ENCODE measurements at places on chromosomes 5 and 9.

- no peak for DNase-seq
These were observed 5.8 kb downstream of the NOXA1 start for GRCh38 chr9:137428841-137429545.

- no peak for DNase-seq
These were observed 20.0 kb downstream of the ACTL7B start for GRCh38 chr9:108835831-108836230.

- DNase-seq: no peak
These were observed 89.2 kb upstream of the GRHPR start for GRCh38 chr9:37333288-37333687.

DNA sequence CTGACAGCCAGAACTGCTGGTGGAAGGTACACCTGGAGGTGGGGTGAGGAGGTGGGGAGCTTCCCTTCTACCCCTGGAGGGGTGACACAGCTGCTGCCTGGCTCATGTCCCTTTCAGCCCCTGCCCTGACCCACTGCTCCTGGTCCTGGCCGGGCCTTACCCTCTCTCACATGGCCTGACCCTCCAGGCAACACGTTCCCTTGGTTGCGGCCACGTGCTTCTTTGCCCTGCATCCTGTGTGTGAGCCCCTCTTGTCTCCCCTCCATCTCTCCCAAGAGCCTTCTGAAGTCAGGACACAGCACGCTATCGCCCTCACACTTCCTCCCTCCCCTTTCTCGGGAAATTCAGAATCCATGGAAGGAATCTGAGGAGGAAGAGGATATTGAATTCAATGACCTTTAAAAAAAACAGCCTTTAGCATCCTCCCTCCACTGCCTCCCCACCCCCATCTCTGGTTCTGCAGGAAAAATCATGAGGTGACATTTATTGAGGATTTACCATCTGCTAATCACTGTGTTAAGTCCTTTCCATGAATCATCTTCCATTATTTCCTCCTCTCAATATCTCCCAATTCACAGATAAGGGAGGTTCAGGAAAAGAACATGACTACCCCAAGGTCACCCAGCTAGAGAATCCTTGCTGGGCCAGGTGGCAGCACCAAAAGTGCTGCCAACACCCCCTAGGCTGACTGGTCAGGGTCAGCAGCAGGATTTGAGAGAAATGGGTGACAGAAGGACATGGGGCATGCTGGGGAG lies 8.3 kb downstream of the AQP3 start:
- no peak for DNase-seq

- no peak for DNase-seq
These were observed 28.3 kb downstream of the LRRC70 start for GRCh38 chr5:62606878-62607277.

- DNase-seq: no peak
These were observed 605 bp downstream of the CHSY3 start for GRCh38 chr5:129904667-129905472.

- DNase-seq: no peak
These were observed 298.9 kb downstream of the TRIM32 start for GRCh38 chr9:116986015-116986414.

DNA sequence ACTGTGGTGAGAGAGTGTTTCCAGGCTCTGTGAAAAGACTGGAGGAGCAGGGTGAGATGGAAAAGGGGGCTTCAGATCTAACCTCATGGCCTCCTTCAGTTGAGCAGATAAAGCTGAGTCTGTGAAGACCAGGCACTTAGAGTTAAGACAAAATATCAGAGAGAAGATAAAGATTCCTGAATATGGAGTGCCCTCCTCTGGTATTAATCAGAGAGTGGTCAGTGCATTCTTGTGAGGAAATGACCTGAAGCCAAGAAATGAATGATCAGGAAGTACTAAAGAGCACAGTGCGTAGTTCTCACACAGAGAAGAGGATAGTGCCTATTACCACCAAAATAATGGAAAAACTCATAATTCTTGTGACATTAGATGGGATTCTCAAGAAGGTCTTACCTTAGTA lies 1417.0 kb upstream of the ACO1 start:
- DNase-seq: no peak

GRCh38 chr9:136023410-136024225 lies 62.4 kb upstream of the UBAC1 start:
- no peak for DNase-seq

DNA sequence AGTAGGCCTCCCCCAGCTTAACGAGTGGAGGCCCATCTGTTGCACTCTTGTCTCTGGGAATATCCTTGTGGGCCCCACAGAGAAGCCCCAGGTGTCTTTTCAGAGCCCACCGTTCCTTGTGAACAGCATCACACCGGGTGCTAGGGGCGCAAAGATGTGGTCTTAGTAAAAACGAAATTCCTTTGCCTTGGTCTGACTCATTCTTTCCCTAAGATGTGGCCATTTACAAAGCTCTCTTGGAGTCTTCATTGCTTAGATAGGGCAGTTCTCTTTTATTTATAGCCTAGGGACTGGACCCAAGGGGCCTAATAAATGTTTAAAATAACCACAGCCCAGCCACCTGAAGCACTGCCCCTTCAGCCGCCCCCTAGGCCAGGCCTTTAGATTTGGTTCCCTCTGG lies 52.8 kb upstream of the RPL26L1 start:
- no peak for DNase-seq

- no peak for DNase-seq
These were observed 724 bp downstream of the NR2F1-AS1 start for GRCh38 chr5:93580063-93580926.

DNA sequence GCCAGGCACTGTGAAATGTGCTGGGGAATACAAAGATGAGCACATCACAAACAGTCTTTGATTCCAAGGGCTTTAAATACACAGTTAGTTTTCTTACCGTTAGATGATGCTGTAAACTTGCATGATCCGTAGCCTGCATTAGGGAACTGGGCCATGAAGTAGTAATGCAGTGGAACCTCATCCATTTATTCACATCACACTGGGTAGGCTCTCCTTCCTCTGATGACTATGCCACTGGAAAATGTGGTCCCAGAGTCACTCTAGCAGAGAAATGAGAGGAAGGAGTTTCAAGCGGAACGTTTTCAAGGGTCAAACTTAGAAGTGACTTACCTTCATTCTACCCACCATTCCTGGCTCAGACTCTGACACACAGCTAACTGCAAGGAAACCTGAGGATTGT lies 26.4 kb downstream of the ZFAND5 start:
- no peak for DNase-seq

- DNase-seq: peak; percentile 52
These were observed 1.6 kb upstream of the ANXA2R start for GRCh38 chr5:43041669-43042175.

DNA sequence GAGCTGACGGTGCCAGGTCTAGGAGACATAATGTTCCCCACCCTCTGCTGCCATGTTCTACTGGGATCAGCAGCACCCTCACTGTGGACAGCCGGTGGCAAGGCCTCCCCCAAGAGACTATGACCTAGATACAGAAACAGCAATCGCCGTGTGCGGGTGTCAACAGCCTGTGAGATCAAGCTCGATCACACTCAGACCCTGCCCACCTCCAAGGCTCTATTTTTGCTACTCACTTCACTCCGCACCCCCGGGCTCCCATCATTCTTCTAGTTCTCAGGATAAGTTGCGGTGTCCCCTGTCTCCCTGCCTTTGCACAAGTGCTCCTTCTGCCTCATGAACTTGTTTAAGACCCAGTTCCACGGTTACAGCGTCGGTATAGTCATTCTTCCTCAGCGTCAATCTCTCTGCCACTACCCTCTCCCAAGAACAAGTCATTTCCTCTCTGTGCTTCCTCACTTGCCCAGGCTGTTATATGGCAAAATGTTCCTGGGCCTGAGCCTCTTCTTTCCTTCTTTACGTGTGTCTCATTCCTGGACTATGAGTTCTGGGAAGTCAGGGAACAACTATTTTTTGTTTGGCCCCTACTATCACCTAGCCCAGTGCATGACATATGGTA lies 5.4 kb upstream of the DOCK8 start:
- no peak for DNase-seq

- DNase-seq: no peak
These were observed 151.1 kb upstream of the CCDC152 start for GRCh38 chr5:42605490-42605889.

GRCh38 chr9:28471261-28471660 lies 898.0 kb upstream of the C9orf72 start:
- DNase-seq: no peak

- DNase-seq: no peak
These were observed 3.4 kb upstream of the PSD2 start for GRCh38 chr5:139792218-139792617.

GRCh38 chr9:100354121-100354800 lies 1.5 kb upstream of the TEX10 start:
- DNase-seq: no peak

Data from stimulated activated CD4-positive, alpha-beta T cell treated with anti-CD3 and anti-CD28 coated beads, Interleukin-2, amount 100 ng/mL, for 4 hours (primary cell).